ENCODE measurements at places on chromosomes 12 and 14. TPM values are rescaled to one million over a fixed set of nuclear protein-coding genes. Genes with fewer than 3 reads are reported as not detected.
A peak's percentile ranks its signal among the peaks of the same experiment; 100 is the strongest.

DNA sequence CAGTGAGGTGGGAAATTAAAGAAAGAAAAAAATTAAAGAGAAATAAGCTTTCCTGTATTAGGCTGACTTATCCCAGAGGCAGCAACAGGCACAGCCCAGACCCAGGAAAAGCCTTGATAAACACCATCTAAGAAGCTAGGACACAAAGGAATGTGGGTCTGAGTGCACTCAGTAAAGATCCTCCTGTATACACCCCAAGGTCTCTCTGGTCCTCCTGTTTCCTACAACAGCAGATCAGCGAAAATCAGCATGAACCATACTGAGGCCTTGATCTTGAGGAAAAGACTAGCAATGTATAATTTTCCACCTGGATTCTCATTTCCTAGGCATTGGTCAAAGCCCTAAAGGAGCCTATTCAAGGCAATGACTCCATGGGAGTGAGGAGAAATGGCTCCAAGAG, 486.3 kb upstream of the CCDC196 start:
- no peak for DNase-seq

GRCh38 chr14:50225067-50225973, 6.1 kb downstream of the SOS2 start:
- DNase-seq, result peak; percentile 27

- DNase-seq, result peak; percentile 60
Observed at GRCh38 chr12:104591257-104591885, 134.6 kb downstream of the CHST11 start.

DNA sequence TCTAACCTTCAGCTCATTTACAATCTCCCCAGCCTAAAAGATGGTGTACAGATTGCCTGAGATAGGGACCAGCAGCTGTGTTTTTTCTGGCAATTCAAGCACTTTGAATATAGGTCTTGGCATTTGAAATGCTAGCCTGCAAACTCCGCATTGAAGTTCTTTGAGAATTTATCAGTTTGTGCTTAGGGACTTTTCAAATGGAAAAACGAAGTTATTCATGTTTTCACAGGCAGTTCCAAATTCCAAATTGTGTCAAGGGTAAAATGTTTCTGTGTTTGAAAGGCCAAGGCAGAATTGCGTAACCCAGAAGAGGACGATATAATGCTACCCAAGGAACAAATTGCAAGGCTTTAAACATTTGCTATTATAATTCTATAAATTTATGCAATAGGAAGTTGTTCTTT, 168.9 kb upstream of the RASSF8 start:
- no peak for DNase-seq

DNA sequence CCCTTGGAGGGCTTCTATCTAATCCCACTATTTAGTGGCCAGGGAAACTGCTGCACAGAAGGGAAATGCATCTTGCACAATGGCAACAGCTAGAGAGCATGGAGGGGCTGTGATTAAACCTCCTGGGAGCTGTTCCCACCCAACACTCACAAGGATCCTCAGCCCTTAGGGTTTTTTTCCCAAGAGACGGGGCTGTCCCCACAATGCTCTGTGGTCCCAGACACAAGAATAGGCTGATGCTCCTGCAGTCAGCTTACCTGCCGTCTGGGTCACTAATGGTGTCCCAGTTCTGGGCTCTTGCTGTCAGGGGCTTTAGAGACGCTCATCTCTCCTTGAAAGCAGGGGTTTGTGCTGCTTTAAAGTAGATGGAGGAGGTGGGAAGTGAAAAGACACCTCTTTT, 4.6 kb downstream of the SERPINA1 start:
- no peak for DNase-seq

- DNase-seq, result no peak
Observed at GRCh38 chr14:51811706-51812105, 48.7 kb upstream of the GNG2 start.

GRCh38 chr12:47602949-47603558, 102.8 kb downstream of the RPAP3 start:
- DNase-seq, result no peak

Gene FBRSL1
- polyA plus RNA-seq, result 30.7 TPM

Gene GLIPR1L1
- polyA plus RNA-seq, result not detected

DNA sequence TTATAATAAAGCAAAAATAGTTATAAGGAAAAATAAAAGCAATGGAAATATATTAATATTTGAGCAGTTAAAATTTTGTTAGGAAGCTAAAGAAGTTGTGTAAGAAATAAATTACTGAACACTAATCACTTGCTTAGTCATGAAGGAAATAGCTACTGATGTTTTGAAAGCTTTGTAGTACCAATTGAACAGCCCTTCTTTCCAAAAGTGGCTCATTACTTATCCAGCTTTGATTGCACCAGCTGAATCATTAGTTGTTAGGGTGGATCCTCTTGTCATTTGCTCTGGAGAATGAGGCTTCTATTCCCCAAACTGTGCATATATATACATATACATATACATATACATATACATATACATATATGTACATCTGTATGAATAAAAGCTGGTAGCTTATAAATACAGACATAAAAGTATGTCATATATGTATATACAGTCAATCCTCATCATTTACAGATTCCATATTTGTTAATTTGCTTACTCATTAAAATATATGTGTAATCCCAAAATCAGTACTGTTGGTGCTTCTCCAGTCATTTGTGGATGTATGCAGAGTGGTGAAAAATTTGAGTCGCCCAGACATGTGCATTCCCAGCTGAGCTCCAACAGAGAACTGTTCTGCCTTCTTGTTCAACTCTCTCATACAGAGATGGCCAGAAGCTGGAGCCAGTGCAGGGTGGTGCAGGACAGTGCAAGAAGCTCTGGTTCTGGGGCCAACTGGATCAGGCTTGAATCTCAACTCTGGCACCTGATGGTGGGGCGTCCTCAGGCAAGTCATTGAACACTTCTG, 214.1 kb downstream of the RPAP3 start:
- DNase-seq, result no peak

Gene ACSS3
- 0.02 TPM for polyA plus RNA-seq

- DNase-seq, result no peak
Observed at GRCh38 chr12:113577464-113578129, 105.9 kb upstream of the LHX5 start.

DNA sequence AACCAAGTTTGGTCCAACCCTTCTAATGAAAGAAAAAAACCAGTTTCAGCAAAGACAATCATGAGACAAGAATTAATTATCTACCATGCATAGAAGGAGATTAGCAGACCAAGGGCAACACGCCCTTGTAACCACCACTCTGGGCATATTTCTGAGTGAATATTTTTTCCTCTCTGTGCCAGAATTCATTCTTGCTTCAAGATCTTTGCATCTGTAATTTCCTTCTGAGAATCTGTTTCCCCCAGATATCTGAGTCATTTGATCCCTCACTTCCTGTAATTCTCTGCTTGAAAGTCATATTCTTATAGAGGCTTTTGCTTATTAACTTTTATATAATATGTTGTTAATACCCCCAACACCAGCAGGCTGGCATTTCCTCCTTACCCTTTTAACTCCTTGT, 243.7 kb downstream of the SLC16A7 start:
- peak; percentile 17 for DNase-seq

Gene ANKRD33
- polyA plus RNA-seq, result not detected

- DNase-seq, result no peak
Observed at GRCh38 chr14:70289138-70289537, 70.3 kb downstream of the COX16 start.

- DNase-seq, result no peak
Observed at GRCh38 chr14:36626151-36626550, 35.5 kb upstream of the PAX9 start.

DNA sequence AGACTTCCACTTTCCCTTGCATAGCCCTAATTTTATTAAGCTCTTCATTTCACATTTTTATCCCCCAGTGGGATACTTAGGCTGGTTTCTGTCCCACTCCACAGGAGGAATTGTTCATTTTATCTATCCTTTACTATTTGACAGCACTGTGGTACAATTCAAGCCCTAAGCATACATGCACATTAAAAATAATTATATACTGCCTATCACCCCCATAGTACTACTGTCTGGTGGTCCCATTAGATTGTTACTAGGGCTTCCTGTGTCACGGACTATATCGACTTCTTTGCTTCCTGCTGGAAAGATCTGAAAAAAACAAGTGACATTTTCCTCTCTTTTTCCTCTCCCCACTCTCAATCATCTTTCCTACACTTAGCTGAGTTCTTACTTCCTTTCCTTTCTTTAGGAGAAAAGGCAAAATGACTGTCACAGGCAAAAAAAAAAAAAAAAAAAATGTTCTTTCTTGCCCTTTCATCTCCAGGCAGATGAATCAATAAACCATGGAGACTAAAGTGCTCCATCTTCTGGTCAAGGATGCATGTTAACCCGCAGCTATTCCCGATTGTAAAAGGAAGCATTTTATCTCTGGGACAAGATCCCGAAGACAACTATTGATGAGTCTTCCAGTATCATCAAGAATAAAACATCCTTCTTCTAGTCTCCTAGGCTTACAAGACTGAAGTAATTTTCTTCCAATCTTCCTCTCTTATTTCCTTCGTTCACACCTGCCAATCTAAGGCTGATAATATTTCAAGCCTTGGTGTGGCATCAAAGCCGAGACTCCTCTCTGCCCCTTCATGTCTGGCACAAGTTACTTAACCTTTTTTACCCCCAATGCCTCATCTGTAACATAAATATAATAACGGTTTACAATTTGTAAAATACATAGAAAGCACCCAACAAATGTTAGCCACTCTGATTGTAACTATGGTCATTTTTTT, 94.4 kb upstream of the PLEKHG7 start:
- DNase-seq, result no peak

DNA sequence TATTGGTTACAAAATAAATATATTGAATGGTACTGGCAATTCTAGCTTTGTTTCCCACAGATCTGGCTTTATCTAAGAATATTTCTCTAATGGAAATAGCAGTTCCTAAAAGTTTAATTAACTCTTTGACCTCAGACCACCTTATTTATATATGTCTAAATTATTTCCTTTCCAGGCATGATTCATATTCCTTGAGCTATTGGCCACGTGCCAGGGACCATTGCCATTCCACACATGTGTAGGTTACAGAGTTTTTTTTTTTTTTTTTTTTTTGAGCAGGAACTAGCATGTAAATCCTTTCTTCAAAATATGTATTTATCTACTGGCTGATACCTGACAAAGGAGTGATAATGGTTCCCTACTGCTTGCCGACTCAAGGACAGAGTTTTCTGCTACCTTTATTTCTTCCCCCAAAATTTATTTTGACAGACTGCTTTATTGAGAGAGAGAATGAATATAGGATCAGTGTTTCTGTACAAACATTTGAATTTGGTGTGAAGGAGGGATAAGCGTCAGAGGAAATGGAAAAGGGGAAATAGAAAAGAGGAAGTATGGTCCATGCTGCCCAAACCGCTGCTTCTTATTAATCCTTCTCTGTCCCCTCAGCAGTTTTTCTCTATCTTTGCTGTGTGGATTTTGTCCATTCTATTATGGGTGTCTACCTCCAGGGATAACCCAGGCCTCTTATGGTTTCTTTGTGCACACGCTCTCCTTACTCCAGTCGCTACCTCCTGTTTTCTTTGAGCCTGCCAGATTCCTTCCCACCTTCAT, 36.4 kb downstream of the PDE3A start:
- DNase-seq, result no peak

GRCh38 chr12:113835896-113836295, 130.2 kb downstream of the RBM19 start:
- no peak for DNase-seq

DNA sequence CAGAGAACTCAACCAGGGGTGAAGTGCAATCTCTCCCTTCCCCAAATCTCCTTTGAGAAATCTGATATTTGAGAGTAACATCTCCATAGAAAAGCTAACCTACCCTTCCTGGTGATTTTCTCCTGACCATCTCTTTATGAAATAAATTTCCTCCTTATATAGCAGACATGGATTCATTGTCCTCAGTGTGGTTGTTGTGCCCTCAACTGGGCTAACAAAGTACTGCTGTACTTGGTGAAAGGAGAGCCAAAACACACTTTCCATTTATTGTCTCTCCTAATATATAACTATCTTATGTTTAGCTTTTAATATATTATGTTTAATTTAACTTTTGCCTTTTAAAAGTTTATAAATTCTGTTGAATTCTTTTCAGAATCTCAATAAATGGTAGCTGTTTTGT, 65.1 kb upstream of the SLCO1B1 start:
- no peak for DNase-seq
